ENCODE measurements at places on chromosomes 7 and 10. TPM values are rescaled to one million over a fixed set of nuclear protein-coding genes. Genes with fewer than 3 reads are reported as not detected.

Gene GDF2
- total RNA-seq: not detected

Gene RAPGEF5
- total RNA-seq: 0.09 TPM

Gene CRHR2
- total RNA-seq: not detected

Gene FGFR2
- 0.28 TPM for total RNA-seq

Gene SPDYE1
- not detected for total RNA-seq

Gene NUTM2E
- 0.25 TPM for total RNA-seq

Gene AGR3
- total RNA-seq: not detected

Gene OR9A2
- not detected for total RNA-seq

Gene ITGA8
- not detected for total RNA-seq

Gene MOSPD3
- total RNA-seq: 19.0 TPM

Gene FXYD4
- not detected for total RNA-seq

Gene ASB10
- total RNA-seq: not detected

Gene VIPR2
- total RNA-seq: 0.03 TPM

Gene PTPN20
- 4.7 TPM for total RNA-seq

Gene HOXA6
- 1.5 TPM for total RNA-seq

Gene IGF2BP3
- 22.2 TPM for total RNA-seq

Gene NCF1
- total RNA-seq: 0.29 TPM

Gene ALOX5
- 0.38 TPM for total RNA-seq

Gene LIPM
- total RNA-seq: not detected

Gene AOAH
- not detected for total RNA-seq

Gene OR2A42
- not detected for total RNA-seq

Gene MET
- total RNA-seq: 81.1 TPM

Gene POLL
- 17.3 TPM for total RNA-seq

Gene NAT16
- total RNA-seq: 0.06 TPM

Gene AMPH
- not detected for total RNA-seq

Gene CPEB3
- 0.44 TPM for total RNA-seq

Gene NUTM2B
- 0.34 TPM for total RNA-seq

Gene PPA1
- total RNA-seq: 236 TPM

Gene OPN1SW
- not detected for total RNA-seq

Gene PAX4
- not detected for total RNA-seq

Gene FAM25A
- total RNA-seq: not detected

Gene CDC123
- total RNA-seq: 180 TPM

Gene IFIT1
- 4.6 TPM for total RNA-seq

Gene PRPS1L1
- total RNA-seq: not detected

Gene LRRC17
- total RNA-seq: not detected

Gene LBX1
- total RNA-seq: not detected

Gene VSIR
- total RNA-seq: 31.1 TPM

Gene LRGUK
- total RNA-seq: 0.60 TPM

Gene SCART1
- total RNA-seq: 0.17 TPM

Gene CPN1
- 0.20 TPM for total RNA-seq

Gene IGFBP1
- total RNA-seq: 49.5 TPM

Gene GPR85
- total RNA-seq: not detected

Gene DNAJC9
- 48.8 TPM for total RNA-seq

Gene SDK1
- 0.72 TPM for total RNA-seq

Gene GPR26
- total RNA-seq: not detected

Gene FRMD4A
- 3.3 TPM for total RNA-seq

Gene CLCN1
- total RNA-seq: not detected

Gene CYREN
- total RNA-seq: 78.2 TPM

Gene DGKI
- total RNA-seq: 0.23 TPM

Gene TET1
- 0.72 TPM for total RNA-seq

Gene BMPER
- total RNA-seq: 5.1 TPM

Gene AASS
- 0.17 TPM for total RNA-seq

Gene MYH16
- total RNA-seq: 0.32 TPM
